NCI-H226 (cell line): ENCODE measurements at places on chromosomes 1 and 21.
A peak's percentile ranks its signal among the peaks of the same experiment; 100 is the strongest.

GRCh38 chr1:180584869-180585268 lies 26.1 kb downstream of the OVAAL start:
- no peak for DNase-seq

- no peak for DNase-seq
Measured at GRCh38 chr21:35995522-35996088, 64.7 kb downstream of the SETD4 start.

GRCh38 chr1:6418668-6419396 lies 887 bp downstream of the HES2 start:
- no peak for DNase-seq

GRCh38 chr1:117232531-117232930 lies 21.8 kb upstream of the VTCN1 start:
- no peak for DNase-seq

DNA sequence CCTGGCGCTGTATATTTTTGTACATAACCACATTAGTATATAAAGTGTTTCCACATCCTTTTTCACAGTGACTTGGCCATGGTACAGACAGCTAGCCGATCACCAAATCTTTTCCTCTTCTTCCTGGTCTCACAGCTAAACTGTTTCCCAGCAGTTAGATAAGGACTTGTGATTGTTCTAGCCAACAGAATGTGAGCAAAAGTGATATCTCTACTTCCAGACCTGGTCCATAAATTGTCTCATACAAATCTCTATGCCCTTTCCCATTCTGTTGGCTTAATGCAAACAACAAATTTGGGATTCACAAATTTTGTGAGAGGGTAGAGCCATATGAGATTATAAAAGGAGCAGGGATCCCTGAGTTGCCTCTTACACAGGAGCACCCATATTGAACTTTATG lies 19.5 kb downstream of the PAFAH2 start:
- DNase-seq = no peak

DNA sequence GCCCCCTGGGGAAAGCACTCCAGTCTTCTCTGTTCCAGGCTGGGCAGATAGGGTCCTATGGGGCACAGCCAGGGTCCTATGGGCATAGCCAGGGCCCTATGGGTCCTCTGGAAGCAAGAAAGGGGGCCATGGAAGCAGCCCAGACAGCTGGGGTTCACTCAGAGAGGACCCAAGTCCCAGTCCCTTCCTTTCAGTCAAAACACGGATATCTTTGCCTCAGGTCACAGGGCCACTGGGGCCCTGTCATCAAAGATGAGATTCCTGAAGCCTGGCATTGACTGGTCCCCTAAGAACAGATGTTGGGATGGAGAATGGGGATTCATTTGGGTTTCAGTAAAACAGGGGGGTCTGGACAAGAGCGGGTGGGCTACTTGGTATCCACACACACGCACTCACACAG lies 8.5 kb downstream of the IGSF8 start:
- DNase-seq = no peak

DNA sequence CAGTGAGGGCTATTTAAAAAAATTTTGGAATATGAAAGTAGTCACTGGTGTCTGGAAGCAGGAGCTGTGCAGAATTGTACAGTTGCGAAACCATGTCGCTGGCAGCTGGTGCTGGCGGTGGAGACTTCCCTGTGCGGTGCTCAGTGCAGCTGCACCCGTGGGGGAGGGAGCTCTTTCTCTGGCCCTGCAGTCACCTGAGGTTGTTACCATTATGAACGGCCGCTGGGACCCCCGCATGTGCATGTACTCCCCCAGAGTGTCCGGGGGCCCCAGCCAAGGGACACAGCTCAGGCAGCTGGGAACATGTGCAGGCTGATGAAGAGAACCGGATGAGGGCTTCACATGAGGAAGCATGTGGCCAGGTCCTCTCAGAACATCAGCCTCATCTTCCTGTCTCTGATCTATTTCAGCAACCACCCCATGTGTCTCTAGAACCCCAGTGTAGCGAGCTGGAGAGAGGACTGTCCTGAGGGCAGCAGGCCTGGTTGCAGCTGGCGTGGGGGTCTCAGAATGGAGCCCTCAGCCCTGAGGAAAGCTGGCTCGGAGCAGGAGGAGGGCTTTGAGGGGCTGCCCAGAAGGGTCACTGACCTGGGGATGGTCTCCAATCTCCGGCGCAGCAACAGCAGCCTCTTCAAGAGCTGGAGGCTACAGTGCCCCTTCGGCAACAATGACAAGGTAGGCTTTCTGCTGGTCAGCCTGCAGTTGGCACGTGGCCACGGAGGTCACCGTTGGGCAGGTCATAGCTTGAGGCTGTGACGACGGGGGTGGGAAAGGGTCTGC lies at the start of gene TRPM2:
TRPM2 (plus strand) TSS at position 431 of the 780 bp plus-strand sequence; CDS start at position 511, 80 bp downstream.
- DNase-seq = no peak

GRCh38 chr21:24895885-24896734 lies 711.2 kb downstream of the MRPL39 start:
- peak; percentile 3 for DNase-seq

- no peak for DNase-seq
Measured at GRCh38 chr1:162367772-162368171, 8.9 kb downstream of the SPATA46 start.

DNA sequence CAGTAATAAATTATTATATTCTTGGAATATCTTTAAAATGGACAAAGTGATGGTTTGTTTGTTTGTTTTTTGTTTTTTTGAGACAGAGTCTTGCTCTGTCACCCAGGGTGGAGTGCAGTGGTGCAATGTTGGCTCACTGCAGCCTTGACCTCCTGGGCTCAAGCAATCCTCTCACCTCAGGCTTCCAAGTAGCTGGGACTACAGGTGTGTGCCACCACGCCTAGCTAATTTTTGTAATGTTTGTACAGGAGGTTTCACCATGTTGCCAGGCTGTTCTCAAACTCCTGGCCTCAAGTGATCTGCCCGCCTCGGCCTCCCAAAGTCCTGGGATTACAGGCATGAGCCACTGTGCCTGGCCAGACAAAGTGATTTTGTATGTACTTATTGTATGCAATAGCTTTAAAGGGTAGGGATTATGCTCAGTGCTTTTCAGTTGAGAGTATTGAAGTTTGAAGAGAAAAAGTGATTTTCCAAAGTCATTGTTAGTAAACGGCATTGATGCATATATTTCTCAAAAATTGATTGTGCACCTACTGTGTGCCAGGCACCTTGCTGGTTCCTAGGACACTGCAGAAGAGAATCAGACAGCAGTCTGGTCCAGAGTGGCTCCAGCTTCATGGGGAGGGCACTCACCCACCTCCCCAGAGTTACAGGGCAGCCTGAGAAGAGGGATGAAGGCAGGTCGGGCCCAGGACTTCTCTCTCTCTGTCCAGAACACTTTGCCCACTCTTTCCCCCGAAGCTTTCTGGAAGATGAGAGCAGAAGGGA lies 34.2 kb upstream of the TTC22 start:
- DNase-seq = no peak

GRCh38 chr1:220797553-220797952 lies 10.8 kb downstream of the MTARC1 start:
- DNase-seq = no peak

DNA sequence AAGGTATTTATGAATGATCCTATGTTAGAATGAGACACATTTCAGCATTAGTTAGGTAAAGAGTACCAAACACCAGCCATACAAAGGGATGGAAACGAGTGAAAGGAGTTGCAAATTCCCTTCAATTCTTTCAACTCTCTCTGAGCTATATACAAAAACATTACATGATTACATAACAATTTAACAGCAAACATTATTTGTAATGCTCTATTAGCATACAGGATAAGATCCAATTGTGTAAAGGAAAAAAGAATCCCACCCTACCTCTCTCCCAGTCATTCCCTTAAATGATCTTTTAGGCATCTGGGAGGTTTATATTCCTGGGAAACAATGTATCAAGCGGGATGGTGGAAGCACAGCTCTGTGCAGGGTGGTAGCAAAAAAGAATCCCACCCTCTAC lies 117.9 kb downstream of the RHOU start:
- no peak for DNase-seq

DNA sequence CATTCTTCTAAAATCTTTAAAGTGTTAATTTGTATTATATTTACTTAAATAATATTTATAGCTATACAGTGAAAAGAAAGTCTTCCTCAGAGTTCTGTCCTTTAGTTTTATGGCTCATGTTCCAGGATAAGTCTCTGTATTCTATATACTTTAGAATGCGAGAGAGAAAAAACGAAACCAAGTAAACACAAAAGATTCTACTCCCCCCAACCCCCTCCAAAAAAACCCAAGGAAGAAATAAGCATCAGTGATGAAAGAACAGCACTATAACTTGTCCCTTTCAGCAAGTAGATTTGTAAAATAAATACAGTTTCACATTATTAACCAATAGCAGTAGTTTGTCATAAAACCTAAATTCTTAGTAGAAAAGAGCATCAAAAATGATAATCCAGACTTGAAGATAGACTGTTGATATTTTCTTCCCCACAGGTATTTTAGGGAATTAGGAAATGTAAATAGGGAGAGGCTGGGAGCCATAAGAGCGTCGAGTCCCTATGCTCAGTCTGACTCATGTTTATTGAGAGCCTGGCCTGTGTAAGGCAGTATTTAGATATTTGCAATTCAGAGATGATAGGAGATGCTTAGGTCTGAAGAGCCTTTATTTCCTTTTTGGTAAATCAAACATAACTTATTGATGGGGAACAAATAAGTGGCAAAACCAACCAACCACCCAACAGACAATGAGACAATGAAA lies 35.5 kb downstream of the CDC14A start:
- no peak for DNase-seq

DNA sequence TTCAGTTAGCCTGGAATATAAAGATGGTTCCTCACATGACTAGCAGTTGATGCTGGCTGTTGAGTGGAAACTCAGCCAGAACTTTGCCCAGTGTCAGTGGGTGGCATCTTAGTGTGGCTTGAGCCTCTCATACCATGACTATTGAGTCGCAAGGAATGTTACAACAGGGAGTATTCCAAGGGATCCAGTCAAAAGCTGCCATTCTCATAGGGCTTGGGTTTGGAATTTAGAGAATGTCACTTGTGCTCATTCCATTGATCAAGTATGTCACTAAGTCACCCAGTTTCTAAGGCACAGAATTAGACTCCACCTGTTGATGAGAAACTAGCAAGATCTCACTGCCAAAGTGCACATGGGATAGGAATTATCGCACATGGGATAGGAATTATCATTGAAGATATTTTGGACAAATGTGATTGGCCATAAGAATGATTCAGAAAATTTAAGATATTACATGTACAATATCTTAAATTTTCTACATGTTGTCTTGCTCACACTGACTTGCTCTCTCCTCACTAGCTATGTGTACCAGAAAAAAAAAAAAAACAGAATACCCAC lies 1290.7 kb upstream of the ADGRL2 start:
- no peak for DNase-seq

DNA sequence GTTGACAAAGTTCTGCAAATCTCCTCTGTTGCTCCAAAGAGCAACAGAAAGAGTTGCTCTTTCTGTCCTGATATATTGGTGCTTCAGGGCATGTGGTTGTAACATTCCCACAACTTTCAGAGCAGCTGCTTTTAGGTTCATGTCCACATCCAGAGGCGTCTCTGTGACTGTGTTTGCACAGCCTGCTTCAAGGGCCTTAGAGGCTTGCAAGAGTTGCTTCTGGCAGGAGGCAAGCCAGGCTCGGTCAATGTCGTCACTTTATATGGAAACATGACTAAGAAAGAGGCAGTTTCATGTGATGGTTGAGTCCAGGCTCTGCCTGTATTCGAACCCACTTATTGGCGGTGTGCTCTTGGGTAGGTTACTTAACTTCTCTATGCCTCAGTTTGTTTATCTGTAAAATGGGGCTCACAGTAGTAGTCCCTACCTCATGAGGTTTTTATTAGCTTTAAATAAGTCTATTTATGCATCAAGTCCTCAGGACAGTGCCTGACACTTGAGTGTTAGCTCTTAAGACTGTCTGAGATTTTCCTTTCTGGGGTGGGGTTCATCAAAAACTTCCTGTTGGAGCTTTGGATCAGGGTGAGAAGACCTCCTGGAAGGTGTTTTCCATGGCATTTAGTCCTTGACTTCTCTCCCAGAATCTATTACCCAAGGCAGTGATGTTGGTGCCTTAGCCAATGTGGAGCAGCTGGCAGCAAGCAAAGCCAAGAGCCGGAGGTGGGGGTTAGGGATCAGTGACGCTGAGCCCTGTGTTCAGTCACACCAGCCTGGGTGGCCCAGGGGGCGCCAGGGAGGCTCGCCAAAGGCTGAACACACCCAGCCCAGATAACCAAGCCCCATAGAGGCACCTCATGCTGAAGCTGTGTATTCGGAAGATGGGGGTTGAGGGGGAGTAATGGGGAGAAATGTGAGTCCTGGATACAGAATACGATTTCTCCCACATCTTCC lies 18.9 kb downstream of the LHX4 start:
- DNase-seq = no peak

DNA sequence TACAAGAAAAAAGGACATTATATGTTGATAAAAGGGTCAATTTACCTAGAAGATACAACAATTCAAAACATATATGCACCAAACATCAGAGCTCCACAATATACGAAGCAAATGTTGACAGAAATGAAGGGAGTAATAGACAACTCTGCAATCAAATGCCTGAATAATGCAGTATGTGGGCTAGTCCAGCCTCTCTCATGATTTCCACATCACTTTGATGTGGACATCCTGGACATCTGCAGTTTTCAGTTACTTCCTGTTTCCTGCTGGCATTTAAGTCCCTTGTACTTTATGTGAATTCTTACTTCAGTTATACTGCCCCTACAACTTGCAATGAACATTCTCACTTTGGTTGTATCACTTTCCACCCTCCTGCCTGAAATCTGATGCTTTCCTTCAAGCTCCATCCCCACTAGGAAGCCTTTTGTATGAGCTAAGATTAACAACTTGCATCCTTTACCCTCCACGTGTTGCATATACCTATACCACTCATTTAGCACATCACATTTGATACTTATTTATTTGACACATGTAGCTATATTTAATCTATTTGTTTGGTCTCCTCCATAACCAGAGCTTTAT lies 36.7 kb downstream of the DISC1 start:
- peak; percentile 13 for DNase-seq

GRCh38 chr1:28308750-28309149 lies 20.1 kb upstream of the MED18 start:
- no peak for DNase-seq

- DNase-seq = no peak
Measured at GRCh38 chr21:31254131-31254530, 89.9 kb downstream of the TIAM1 start.

GRCh38 chr1:62237950-62238374 lies 43.3 kb downstream of the L1TD1 start:
- DNase-seq = peak; percentile 25

DNA sequence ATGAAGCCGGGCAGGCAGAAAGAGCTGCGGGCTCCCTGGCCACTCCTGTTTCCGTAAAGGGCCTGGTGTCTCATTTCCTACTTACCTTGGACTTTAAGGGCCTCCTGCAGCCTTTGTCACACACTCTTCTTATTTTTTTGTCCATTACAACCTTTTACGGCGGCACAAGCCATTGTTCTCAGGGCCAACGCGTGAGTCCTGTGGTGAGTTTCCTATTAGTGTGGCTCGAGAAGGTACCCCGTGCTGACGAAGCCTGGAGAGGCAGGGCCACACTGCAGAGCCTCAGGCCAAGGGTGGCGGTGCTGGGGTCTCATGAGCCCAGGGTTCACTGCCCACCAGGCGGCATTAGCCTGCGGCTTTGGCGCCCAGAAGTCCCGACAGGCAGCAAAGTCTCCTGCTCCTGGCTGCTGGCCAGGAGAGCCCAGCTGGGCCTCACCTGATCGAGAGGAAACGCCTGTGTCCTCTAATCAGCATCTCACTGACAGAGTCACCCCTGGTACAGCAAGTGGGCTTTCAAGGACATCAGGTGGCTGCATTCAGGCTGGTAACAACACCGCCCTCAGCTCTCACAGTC lies 62.0 kb downstream of the SIK1 start:
- DNase-seq = no peak

GRCh38 chr1:160328184-160328583 lies 14.9 kb downstream of the COPA start:
- no peak for DNase-seq

GRCh38 chr1:234474375-234474774 lies 4.6 kb downstream of the TARBP1 start:
- no peak for DNase-seq
